AG10803 (cell line): ENCODE measurements at places on chromosomes 7 and 10.
A peak's percentile ranks its signal among the peaks of the same experiment; 100 is the strongest.

DNA sequence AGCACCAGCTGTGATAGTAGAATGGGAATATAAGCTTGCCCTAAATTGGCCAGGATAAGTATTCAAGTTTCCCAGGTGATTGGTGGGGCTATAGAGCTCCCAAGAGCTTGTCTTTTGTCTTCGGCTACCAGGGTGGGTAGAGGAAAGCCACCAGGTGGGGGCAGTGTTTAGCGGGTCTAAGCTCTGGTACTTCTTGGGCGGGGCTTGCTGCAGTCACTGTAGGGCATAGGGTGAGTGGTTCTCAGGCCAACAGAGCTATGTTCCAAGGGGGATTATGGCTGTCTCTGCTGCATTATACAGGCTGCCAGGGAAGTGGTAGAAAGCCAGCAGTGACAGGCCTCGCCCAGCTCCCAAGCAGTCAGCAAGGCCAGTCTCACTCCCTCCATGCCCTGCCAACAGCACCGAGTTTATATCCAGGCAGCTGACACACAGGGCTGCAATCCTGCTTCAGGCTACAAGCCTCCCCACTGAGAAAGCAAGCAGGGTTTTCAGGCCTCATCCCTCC is 110.7 kb downstream of the ZNF467 start:
- peak; percentile 42 for DNase-seq

- no peak for DNase-seq
These were observed 208.9 kb downstream of the SORCS3 start for GRCh38 chr10:104850023-104850422.

GRCh38 chr10:88652616-88653015 is 11.6 kb upstream of the LIPF start:
- peak; percentile 9 for DNase-seq

DNA sequence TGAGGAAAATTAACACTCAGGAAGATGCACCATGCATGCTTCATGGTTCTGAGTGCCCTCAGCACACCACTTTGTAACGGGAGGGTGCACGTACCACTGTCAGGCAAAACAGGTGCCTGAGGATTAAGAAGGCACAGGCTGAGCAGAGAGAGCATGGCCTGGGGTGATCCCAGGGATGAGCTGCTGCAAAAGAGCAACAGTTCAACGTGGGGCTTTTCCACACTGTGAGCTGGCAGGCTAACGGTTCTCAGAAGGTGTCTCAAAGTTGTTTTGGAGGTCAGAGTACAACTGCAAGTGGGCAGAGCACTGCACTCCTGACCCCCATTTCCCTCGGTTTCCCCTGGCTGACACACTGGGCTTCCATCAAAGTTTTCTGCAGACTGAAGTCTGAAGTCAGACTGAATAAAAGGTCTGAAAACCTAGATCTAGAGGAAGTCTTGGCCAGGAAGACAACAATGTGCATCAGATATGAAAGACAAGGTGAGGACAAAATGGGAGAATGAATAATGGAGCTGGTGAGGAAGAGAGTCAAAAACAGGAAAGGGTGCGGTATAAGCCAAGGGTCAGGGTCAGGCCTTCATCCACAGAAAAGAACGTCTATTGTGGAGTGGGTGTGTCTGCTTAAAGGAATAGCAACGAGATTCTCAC is 20.5 kb downstream of the ZNF438 start:
- DNase-seq, result no peak

- no peak for DNase-seq
These were observed 18.8 kb downstream of the SGPL1 start for GRCh38 chr10:70834441-70835151.

- DNase-seq, result no peak
These were observed 79.3 kb upstream of the KMT2E start for GRCh38 chr7:104934665-104935064.

GRCh38 chr7:156376317-156376716 is 264.3 kb upstream of the RNF32 start:
- DNase-seq, result no peak

DNA sequence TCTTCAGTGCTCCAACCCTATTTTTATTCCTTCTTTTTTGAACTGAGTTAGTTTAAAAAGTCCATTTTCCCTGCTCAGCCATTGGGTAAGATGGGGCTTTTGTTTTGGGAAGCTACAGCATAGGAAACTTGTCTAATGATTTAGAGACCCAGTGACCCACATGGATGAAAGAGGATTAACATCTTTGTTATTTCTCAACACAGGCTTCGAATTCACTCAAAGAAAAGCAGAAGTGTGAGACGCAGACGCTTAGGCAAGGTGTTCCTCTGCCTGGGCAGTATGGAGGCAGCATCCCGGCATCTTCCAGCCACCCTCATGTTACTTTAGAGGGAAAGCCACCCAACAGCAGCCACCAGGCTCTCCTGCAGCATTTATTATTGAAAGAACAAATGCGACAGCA is 152.0 kb downstream of the HDAC9 start:
- DNase-seq, result no peak

- DNase-seq, result no peak
These were observed 5.4 kb downstream of the OPN1SW start for GRCh38 chr7:128770233-128770632.

DNA sequence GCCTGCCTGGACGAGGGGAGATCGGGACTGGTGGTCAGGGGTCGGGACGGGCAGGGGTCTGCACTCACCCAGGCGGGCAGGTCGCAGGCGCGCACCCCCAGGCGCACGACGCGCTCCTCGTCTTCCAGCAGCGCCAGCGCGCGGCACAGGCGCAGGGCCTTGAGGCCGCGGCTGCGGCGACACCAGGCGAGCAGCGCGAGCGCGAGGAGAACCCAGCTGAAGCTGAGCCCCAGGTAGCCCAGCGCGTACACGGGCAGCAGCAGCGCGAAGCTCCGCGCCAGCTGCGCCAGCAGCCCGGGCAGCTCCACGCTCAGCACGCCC is 328 bp downstream of the ESYT2 start:
- peak; percentile 85 for DNase-seq

DNA sequence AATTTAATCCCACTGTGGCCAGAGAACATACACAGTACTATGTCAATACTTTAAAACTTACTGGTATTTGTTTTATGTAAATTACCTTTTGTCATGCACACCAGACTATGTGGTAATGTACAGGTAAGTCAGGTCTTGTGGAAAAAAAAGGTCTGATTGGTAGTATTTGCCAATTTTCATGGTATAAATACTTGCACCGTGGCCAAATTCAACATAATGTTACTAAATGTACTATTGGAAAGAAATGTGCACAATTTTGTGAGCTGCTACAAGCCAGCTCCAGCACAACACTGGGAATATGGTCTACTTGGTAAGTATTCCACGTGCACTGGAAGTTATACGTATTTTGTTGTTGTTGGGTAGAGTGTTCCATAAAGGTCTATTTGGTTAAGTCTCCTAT is 392.5 kb downstream of the RPS24 start:
- no peak for DNase-seq

GRCh38 chr10:13759168-13759567 is 172.4 kb downstream of the PRPF18 start:
- peak; percentile 45 for DNase-seq

GRCh38 chr7:121494516-121494915 is 98.4 kb upstream of the FAM3C start:
- DNase-seq, result no peak

DNA sequence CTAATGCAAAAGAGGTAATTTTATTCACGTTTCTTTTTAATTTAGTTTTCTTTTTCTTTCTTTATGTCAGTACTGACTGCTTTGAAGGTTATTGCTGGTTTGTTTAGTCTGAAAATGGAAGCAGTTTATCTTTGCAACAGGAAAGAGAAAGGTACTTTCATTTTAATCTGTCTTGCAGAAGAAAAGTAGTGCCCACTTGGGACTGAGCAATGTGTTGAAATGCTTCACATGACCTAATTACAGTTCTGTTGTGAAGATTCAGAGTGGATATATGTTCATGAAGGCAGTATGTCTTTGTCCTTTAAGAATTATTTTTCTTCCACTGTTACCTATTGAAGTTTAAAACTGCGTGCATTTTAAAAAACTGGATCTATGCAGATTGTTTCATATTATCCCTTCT is 80.1 kb downstream of the ANKIB1 start:
- no peak for DNase-seq

GRCh38 chr7:113824117-113824823 is 94.5 kb downstream of the PPP1R3A start:
- DNase-seq, result no peak

GRCh38 chr7:139725077-139725476 is 52.7 kb downstream of the HIPK2 start:
- peak; percentile 81 for DNase-seq

GRCh38 chr10:88194041-88194887 is 330.8 kb downstream of the PTEN start:
- peak; percentile 55 for DNase-seq

DNA sequence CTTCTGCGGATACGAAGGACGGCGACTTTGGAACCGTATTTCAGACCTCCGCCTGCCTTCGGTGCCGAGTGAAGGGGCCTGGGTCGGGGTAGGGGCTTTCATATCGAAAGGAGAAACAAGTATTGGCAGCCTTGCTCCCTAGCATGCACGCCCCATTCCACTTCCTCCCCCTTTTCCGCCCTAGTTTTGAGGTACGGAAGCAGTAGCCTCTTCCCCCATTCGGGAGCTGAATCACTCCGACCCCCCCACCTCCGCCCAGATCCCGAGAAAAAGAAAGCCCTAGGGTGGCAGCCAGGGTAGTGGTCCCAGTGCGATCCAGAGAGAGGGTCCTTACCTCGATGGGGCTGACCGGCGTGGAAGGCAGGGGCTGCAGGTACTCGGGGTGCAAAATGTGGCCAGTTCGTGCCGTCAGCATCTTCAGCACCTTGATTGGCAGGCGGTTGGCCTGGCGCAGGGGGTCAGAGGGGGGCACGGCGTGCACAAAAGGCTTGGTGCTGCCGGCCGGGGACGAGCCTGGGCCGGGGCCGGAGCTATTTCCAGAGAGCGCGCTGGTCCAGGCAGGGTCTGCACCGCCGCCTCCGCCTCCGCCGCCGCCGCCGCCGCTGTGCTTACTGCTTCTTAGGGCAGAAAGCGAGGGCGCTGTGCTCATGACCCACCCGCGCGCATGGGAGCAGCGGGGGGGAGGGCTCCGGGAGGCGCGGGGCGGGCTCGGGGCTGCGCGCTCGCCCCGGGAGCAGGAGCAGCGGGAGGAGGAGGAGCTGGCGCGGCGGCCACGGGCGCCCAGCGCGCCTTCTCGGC is 594 bp downstream of the ZNF503 start:
- peak; percentile 26 for DNase-seq

DNA sequence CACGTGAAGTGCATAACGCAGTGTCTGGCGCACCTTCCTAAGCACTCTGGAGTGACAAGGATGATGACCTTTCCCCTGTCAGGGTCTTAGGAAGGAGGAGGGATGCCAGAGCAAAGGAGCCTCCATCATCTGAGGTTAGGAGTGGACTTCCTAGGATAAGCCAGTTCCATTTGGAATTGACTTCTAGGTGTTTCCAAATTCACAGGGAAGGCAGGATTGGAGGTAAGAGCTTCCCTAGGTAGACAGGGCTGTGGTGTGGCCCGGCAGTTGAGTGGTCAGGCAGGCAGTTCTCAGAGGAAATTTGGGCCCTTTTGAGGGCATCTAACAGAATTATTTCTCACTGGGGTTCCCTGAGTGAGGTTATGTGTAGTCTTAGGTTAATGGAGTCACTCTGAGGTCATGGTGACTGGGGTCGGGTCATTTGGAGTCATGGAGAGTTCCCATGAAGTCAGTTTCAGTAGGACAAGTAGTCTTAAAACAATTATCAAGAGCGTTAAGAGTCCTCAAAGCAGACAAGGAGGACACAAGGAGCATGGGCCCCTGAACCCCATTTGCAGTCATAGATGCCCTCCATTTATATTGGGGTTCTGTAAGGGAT is 8.2 kb downstream of the PPIF start:
- DNase-seq, result no peak

- DNase-seq, result no peak
These were observed 3.3 kb downstream of the MAD1L1 start for GRCh38 chr7:2229467-2229866.

- DNase-seq, result no peak
These were observed 117.5 kb downstream of the CAMK1D start for GRCh38 chr10:12466704-12467305.
